AG09309 (cell line): ENCODE measurements at places on chromosomes 4 and X.

DNA sequence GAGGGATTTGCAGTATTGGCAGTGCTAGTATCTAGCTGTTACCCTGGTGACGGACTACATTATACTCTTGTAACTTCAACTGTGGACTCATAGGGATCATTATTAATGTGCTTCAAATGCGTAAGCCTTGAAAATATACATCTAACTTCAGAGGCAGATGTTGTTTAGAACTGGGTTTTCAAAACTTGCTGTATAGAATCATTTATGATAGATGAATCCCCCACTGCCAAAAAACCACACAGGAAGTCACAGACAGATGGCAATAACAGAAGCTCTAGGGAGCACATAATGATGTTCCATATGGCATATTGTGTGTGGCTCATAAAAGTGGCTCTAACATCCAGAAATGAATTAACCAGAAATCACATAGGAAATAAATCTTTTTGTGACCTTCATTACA, 62.3 kb upstream of the RELL1 start:
- DNase-seq = no peak

GRCh38 chrX:129144172-129145038, 378.9 kb downstream of the SMARCA1 start:
- no peak for DNase-seq

DNA sequence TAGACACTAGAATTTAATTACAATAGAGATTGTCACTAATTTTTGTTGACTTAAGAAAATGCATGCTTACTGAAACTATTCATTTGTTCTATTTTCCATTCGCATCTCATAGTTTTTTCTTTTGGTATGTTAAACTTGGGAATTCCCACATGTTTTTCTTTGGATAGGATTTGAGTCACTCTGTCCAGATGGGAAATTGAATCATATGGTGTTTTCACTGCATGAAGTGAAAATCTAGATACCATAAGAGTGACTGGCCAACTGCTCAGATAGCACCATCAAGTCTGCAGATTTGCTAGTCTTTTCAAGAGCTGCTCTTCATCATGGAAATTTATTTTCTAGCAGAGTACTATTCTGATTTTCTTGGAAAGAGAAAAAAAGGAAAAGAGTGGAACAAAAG, 172.6 kb downstream of the FAM47B start:
- peak; percentile 42 for DNase-seq

- no peak for DNase-seq
These were observed 61.2 kb downstream of the TRMT44 start for GRCh38 chr4:8501781-8502180.

- DNase-seq = no peak
These were observed 168.7 kb upstream of the GALNTL6 start for GRCh38 chr4:171644430-171645057.

- DNase-seq = no peak
These were observed 1.3 kb downstream of the TMEM164 start for GRCh38 chrX:110004215-110004614.

GRCh38 chr4:25696409-25696808, 40.8 kb downstream of the SLC34A2 start:
- no peak for DNase-seq

- DNase-seq = no peak
These were observed 78.3 kb downstream of the CT47B1 start for GRCh38 chrX:120797188-120797851.

GRCh38 chr4:147134536-147135210, 189.0 kb upstream of the TTC29 start:
- no peak for DNase-seq

GRCh38 chr4:109215506-109215905, 87.0 kb downstream of the COL25A1 start:
- DNase-seq = no peak

DNA sequence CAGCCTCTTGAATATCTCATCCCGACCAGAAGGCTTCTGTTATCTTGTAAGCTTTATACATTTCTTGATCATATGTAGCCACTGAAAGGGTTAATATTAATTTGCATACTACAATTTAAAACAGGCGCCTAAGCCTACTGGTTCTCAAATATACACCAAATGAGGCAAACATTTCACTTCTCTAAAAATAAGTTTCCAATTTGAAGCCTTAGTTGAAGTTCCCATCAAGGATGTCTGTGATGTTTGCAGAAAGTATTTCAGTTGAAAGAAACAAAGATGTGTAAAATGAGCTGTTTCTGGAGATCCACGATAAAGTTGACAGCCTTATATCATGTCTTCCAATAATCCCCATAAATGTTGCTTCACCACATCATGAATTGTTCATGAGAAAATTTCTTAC, 70.6 kb downstream of the KIT start:
- no peak for DNase-seq

GRCh38 chrX:110082161-110082560, 79.2 kb downstream of the TMEM164 start:
- peak; percentile 44 for DNase-seq

- no peak for DNase-seq
These were observed 368.6 kb upstream of the TENM3 start for GRCh38 chr4:181874602-181875001.

- DNase-seq = no peak
These were observed 254.2 kb downstream of the CBR4 start for GRCh38 chr4:168755598-168756477.

DNA sequence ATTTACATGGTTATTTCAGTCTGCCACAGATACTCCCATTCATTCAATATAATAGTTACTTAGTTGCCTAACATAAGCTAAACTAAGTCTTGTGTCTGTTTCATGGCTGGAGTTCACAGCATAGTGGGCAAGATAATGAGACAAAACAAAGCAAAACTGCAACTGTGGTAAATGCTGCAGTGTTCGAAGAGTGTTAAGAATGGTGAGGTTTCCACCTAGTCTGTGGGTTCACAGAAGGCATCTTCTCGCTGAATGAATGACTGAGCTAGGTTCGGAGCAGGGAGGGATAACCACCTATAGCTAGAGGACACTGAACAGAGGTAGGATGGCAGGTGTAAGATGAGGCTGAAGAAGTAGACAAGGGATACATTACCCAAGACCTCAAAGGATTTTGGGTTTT, 171.0 kb downstream of the FBXW7 start:
- no peak for DNase-seq

GRCh38 chr4:75302648-75303047, 211.6 kb downstream of the RCHY1 start:
- no peak for DNase-seq

DNA sequence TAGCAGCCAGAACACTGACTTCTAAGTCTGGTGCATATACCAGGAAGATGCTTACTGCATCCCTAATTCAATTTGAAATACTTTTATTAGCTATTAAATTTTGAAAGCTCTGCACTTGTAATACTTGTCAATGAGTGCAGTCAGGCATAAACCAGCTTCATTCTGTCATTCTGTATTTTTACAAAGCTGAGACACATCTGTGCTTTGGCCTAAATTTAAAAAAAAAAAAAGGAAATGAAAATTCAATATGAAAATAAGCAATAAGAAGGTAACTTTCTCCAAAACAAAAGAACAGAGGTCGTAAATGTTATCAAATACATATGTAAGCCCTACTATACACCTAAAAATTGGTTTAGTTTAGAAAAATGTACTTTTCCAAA, 7.0 kb downstream of the SMIM14 start:
- DNase-seq = no peak

DNA sequence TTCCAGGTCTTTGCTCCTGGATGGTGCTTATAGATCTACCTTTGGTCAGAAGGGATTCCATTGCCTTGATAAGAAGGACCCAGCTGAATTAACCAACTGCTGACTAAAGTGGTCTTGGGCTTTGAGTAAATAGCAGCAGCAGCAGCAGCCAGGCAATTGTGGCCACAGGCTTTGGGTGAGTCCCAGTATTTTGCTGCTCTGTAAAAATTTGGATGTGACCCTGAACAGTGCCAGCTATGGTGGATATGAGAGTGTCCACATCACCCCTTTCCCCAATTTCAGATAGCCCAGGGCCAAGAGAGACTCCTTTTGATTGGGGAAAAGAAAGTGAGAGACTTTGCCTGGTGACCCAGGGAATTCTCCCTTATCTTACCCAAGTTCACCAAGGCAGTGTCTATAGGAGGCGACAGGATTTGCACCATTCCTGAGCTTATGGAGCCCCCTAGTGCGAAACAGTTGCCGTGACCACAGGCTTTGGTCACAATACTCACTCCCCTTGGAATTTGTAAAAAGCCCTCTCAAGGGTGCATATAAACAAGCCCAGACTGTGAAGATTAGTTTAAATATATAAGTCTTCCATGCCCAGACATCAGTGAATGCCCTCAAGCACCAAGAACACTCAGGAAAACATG, 518.0 kb downstream of the TMA16 start:
- no peak for DNase-seq

- no peak for DNase-seq
These were observed 341.0 kb upstream of the GATB start for GRCh38 chr4:152101556-152102435.

GRCh38 chr4:145821766-145822165, 116.9 kb downstream of the ZNF827 start:
- no peak for DNase-seq

DNA sequence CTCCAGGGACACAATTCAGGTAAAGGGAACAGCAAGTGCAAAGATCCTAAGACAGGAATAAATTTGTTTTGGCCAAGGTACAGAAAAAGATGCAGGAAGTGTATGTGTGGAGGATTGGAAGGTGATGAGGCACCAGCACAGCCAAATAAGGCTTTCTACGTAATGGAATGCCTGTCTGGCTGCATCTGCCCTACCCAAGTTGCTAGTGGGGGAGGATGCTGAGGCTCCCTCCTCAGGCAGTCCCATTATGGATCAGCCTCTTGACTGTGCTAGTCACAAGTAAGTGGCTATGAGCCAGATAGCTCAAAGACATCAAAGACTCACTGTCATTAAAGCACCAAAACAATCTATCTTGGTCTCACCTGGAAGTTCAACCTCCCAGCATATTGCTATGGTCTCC, 300.9 kb upstream of the FAT4 start:
- DNase-seq = no peak

DNA sequence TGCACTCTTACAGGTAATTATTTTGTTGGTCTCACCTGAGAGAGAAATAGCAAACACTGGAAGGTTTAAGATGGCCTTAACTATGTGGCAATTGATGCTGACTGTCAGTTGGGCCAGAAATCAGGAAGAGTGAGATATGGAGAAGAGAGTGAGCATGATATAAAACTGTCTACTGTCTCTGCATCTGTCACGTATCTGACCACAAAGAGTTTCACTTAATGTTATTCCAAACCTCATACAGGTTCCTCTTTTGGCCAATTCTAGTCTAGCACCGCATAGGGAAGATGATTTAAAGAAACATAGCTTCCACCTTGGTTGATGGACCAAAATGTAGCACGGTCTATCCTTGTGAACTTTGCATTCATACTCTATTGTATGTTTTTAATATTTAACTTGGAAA, 381.0 kb upstream of the BOD1L1 start:
- DNase-seq = no peak

- DNase-seq = no peak
These were observed 49.9 kb downstream of the FAM114A1 start for GRCh38 chr4:38917481-38918025.

GRCh38 chrX:46991664-46992063, 79.4 kb downstream of the JADE3 start:
- DNase-seq = no peak

GRCh38 chr4:24322995-24323394, 261.4 kb downstream of the DHX15 start:
- no peak for DNase-seq

GRCh38 chr4:137545461-137545861, 13.2 kb upstream of the PCDH18 start:
- peak; percentile 97 for DNase-seq

DNA sequence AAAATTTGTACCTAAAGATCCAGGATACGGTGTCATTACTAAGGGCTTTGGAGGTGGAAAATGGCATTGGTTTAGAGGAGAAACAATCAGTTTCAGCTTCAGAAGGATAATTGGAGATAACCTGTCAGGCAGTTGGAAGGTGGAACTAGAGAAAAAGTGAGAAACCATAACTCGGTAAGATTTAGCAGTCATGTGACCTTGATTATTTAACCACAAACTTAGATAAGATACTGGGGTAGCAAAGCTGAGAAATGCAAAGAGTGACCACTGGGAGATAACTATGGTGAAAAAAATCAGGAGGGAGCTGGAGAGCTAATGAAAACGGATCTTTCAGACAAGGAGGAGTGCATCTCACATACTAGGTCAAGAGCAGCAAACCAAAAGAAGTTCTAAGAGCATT, 58.3 kb upstream of the SMARCA5 start:
- DNase-seq = no peak

DNA sequence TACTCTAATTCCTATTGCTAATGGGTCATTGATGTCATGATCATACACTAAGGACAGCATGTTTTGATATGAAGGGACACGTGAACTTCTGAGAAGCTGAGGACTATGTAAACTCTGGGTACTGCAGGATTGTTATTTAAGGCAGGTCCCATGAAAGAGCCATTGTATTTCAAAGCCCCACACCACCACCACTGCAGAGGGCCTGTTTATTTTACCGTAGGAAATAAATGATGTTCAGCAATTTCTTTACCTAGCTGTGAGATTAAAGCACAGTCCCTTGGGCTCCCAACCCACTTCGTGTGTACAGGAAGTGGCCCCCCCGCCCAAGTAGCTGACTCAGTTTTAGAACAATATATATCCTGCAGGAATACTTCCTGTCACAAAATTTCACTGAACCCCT, 89.8 kb upstream of the ACSL4 start:
- no peak for DNase-seq

DNA sequence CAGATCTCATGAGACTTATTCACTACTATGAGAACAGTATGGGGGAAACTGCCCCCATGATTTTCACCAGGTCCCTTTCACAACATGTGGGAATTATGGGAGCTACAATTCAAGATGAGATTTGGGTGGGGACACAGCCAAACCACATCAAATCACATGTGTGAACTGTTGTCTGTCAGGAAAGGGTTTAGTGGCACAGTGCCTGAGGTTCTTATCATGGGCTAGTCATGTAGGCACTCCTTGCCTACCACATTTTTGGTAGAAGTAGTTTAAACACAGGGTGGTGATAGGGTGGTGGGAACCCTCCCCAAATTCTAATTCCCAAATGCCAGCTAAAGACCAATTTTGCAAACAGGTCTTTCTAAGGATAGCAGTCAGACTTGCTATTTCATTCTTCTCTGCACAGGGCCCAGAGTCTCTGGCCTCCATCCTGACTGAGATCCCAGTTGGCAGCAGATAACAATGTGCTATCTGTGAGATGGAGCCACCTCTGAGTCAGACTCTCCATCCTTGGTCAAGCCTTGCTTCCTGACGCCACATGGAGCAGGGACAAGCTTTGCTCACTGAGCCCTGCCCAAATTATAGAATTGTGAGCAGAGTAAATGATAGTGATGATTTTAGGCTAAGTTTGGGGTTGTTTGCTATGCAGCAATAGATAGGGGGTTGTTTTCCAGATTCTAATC, 33.5 kb upstream of the SETD7 start:
- no peak for DNase-seq

- DNase-seq = no peak
These were observed 37.2 kb downstream of the GUCY1B1 start for GRCh38 chr4:155795991-155796390.
